ENCODE measurements at places on chromosomes 12 and 14. TPM values are rescaled to one million over a fixed set of nuclear protein-coding genes. Genes with fewer than 3 reads are reported as not detected.
A peak's percentile ranks its signal among the peaks of the same experiment; 100 is the strongest.

Gene RNF212B
- not detected for total RNA-seq

Gene GLI1
- 13.1 TPM for total RNA-seq

- DNase-seq: no peak
Measured at GRCh38 chr12:122048151-122048550, 26.5 kb downstream of the BCL7A start.

Gene LRFN5
- 7.5 TPM for total RNA-seq

GRCh38 chr14:91397965-91398591 lies 19.5 kb downstream of the CCDC88C start:
- no peak for DNase-seq

Gene TGM1
- total RNA-seq: 0.21 TPM

- DNase-seq: peak; percentile 51
Measured at GRCh38 chr14:100239211-100239839, 381 bp downstream of the YY1 start.

Measured in H7 (cell line).